ENCODE measurements at places on chromosomes 5 and 9.

GRCh38 chr5:8829323-8830029, 716.4 kb downstream of the SEMA5A start:
- no peak for DNase-seq

- DNase-seq: no peak
Observed at GRCh38 chr5:54667136-54667535, 149.6 kb downstream of the SNX18 start.

DNA sequence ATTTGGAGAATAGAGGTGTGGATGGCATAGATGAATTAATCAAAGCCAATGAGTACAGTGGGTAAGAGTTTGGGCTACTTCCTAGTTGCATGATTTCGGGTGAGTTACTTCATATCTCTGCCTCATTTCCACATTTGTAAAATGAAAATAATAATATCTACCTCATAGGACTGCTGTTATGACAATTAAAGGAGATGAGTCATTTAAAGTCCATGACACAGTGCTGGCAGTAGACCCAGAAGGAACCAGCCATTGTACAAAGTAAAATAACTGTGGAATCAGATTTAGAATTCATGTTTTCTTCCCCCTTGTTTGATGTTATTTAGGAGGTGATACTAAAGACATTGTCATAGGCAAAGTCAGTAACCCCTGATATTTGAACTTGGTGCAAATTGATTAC, 139.5 kb upstream of the SLC27A6 start:
- no peak for DNase-seq

- DNase-seq: no peak
Observed at GRCh38 chr9:114484854-114485443, 20.3 kb downstream of the WHRN start.

GRCh38 chr9:119343059-119343990, 25.9 kb downstream of the BRINP1 start:
- DNase-seq: no peak

DNA sequence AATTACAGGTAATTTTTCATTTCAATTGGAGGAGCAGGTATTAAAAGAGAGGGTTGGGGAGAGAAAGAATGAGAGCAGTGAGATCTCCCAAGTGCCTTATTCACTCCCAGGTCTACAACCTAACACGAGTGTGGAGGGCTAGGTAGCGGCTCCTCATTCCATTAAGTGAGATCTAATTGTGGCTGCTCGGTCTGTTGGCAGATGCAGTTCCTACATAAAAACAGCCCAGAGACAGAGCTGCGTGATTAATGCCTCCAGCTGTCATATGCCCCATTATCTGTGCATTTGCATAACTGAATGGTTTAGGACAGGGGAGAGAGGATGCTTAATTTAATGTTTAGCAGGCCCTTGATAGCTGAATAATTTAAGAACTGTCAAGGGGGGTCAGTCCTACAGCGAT, 100.5 kb downstream of the PSAT1 start:
- DNase-seq: no peak

DNA sequence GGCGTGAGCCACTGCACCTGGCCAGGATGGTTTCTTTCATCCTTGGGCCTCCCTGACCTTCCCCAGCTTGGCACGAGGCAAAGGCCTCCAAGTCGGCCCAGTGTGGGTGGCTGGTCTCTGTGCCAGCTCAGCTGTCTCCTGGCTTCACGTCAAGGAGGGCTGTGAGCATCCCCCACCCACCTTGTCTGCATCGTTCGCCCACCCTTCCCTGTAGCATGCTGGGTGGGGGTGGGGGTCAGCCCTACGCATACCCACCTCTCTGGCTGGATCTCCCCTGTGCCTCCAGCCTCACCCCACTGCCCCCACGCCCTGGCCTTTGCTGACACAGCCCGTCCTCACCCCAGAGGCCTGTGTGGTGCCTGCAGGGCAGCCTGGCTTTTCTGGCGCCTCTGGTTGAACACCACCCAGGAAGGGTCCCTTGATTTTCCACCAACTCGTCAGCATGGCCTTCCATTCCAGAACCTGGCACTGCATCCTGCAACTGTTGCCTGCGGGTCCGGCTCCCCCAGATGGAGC, 8.8 kb upstream of the WDR5 start:
- no peak for DNase-seq

DNA sequence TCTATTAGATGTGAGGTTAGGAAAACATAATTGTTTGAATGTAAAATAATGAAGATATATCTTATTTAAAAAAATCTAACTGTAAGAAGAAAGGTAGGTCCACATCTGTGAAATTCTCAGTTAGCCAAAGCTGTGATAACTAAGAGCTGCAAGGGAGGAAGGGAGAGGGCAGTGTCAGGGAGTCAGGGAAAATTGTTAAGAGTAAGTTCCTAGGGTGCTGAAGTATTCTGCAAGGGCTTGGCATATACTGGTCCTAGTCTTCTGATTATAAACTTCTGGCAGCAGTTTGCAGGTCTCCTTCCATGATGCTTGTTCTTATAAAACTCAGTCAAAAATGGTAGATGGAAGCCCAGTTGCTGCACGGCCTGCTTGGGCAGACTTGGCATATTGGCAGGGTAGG, 233.2 kb downstream of the NMUR2 start:
- DNase-seq: no peak

DNA sequence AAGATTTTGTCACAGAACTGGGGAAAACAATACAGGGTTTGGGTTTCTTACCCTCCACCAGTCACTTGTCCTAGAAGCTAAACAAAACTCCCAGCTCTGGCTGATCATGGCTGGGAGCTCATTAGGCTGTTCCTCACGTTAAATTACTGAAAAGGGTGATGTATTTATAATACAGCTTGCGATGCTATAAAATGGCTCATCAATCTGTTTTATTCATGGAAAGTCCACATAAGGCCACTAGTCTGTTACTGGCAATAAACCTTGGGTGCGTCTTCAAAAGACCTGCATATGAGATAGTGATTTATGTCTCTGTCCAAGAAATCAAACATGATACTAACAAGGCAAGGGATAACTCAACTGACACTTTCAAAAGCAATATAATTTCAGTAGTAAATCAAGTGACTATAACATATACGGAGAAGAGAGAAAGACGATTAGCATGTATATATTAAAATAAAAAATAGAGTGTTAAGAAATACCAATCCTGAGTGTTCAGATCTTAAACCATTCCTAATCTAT, 219.0 kb downstream of the BNC2 start:
- no peak for DNase-seq

GRCh38 chr5:113663879-113664541, 150.5 kb downstream of the YTHDC2 start:
- DNase-seq: no peak

GRCh38 chr5:112174959-112175594, 244.0 kb downstream of the EPB41L4A start:
- DNase-seq: no peak

DNA sequence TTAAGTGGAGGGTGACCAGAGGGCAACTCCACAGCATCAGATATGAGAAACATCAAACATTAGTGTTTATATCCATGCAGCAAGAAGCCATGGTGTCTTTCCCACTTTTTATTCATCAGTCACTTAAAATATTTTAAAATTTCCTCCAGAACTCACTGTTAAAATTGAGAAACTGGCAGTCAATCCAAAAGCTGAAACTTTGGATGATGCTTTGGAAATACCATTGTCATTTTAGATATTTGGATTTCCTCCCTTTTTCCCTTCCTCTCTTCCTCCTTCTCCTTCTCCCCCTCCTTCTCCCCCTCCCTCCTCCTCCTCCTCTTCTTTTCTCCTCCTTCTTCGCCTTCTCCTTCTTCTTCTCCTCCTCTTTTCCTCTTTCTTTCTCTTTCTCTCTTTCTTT, 33.1 kb upstream of the NTRK2 start:
- no peak for DNase-seq

- no peak for DNase-seq
Observed at GRCh38 chr9:129979071-129979745, 63.8 kb downstream of the FNBP1 start.

DNA sequence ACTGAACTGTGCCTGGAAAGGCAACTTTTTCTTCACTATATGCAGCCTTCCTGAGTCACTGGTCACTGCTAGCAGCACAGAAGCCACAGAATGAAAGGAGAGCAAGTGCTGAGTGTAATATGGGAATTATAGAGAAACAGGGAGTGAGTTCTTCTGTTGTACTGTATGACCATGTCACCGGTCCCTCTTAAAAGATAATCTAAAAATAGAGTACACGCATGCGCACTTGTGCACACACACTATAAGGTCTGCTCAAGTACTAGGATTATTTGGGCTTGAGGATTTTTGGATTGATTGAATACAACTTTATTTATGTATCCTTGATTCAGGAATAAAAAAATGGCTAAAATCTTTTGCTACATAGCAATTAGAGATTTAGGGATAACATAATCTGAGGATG, 571.9 kb downstream of the PDE4D start:
- DNase-seq: no peak

DNA sequence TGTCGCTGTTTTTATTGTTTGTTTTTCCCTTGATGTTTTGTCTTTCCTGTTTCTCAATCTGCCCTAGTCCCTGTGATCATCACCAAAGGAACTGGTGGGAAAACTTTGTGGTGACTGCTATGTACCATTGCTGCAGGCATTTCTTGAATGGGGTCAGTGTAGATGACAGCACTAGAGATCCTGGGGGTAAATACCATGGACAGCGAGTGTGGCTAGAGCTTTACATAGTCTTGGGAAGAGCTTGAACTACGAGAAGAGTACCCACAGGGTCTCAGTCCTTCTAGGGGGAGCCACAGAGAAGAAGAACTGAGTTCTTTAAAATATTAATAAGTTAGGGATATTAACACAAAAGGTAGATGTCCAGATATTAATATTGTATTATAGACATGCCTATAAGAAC, 138.8 kb downstream of the PAM start:
- DNase-seq: no peak

DNA sequence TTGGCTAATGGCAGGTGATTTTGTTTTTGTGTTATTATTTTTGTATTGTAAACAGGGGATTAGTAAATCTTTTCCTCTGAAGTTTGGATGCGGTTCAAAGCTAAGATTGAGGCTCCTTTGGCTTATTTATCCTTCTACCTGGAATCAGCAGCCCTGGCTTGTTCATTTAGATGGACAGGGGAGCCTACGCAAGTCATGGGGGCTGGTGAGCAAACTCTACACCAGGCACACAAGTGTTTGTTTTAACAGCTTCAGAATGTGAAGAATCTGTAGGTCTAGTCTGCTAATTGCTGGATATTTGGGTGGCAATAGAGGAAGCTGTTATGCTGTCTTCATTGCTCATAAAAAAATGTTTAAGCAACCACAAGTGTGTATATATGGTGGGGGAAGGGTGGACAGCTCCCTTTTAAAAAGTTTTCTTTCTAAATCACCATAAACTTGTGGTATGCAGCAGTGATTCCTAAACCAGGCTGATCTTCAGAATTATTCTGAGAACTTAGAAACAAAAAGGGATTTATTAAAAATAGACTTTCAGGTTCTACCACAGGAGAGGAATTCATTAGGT, 20.7 kb downstream of the ZNF462 start:
- DNase-seq: no peak

- no peak for DNase-seq
Observed at GRCh38 chr5:84393969-84394368, 9.3 kb upstream of the EDIL3 start.

DNA sequence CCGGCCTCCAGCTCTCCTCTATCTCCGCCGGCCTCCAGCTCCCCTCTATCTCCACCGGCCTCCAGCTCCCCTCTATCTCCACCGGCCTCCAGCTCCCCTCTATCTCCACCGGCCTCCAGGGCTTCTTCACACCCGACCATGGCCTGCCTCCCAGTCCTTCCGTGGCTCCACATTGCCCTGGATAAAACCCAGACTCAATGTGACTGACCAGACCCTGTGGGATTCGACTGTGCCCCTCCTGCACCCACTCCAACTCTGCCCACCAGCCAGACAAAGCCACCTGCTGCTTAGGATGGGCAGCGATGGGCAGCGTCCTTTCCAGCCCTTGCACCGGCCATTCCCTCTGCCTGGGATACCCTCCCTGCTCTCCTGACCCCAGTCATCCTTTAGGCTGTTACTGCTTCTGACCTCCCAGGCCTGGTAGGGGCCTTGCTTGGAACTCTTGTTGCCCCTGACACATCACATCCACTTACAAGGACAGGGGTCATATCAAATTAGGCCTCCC, 30.5 kb upstream of the RXRA start:
- DNase-seq: no peak

DNA sequence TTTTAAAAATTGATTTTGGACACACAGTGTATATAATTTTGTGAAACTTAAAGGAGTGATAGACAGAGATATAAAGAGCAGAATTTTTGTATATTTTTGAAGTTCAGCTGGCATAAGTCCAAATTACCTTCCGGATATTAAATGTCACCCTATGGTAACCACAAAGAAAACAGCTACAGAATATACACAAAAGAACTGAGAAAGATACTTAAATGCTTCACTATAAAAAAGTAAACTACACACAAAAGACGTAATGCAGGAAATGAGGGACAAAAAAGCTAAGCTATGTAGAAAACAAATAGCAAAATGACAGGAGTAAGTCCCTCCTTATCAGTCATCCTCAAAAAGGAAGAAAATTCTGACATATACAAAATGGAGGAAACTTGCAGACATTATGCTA, 29.4 kb downstream of the HACD4 start:
- no peak for DNase-seq

DNA sequence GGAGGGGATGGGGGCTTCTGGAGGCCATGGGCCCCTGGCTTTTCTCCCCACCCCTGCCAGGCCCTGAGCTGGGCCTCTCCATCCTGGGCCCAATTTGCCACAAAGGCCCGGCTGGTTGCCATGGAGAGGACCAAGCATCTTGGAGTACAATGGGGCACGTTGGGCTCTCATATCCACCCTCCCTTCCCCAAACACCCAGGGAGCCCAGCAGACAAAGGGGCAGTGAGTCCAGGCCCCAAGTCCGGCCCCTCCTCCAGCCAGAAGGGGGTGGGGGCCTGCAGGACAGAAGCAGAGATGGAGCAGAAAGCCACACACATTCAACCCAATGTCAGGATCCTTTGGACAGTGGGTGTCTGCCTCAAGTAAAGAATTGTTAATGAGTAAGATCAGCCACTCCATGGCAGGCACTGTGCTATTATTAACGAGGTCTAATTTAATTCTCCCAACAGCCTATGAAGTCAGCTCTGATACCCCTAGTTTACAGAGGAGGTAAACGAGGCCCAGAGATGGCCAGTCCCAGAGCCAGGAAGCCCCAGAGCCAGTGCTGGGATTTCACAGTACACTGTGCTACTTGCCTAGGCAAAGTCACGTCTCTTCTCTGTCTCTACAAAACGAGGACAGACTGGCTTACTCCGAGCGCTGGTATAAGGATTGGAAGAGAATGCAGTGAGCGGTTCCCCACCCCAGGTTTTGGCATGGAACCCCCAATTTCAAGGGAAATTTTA, 2.3 kb downstream of the CRB2 start:
- no peak for DNase-seq

GRCh38 chr9:87494970-87495471, 2.6 kb upstream of the DAPK1 start:
- no peak for DNase-seq

Data from stimulated activated CD4-positive, alpha-beta T cell treated with anti-CD3 and anti-CD28 coated beads, Interleukin-12 subunit alpha, Interleukin-12 subunit beta, amount 100 ng/mL, for 48 hours (primary cell).